ENCODE measurements at places on chromosomes 5 and 9. TPM values are rescaled to one million over a fixed set of nuclear protein-coding genes. Genes with fewer than 3 reads are reported as not detected.

Gene CCDC192
- total RNA-seq: not detected

Gene PLAC8L1
- not detected for total RNA-seq

Gene SLC44A1
- 22.4 TPM for total RNA-seq

Gene SPINK4
- not detected for total RNA-seq

Gene ESM1
- total RNA-seq: not detected

Gene MRPL36
- total RNA-seq: 118 TPM

Gene OR1Q1
- total RNA-seq: not detected

Gene C5
- 11.6 TPM for total RNA-seq

Gene MEIKIN
- total RNA-seq: not detected

Gene RAI14
- 94.8 TPM for total RNA-seq

Gene ARHGEF37
- total RNA-seq: 0.83 TPM

Gene C7
- not detected for total RNA-seq

Gene SLC6A18
- total RNA-seq: not detected

Gene UIMC1
- 44.6 TPM for total RNA-seq

Gene C9
- total RNA-seq: not detected

Gene SVEP1
- total RNA-seq: 1.6 TPM

Gene TLE1
- total RNA-seq: 87.5 TPM

Gene NAIP
- 0.27 TPM for total RNA-seq

Gene PCDHA12
- total RNA-seq: 2.6 TPM

Gene LRSAM1
- 10.0 TPM for total RNA-seq

Gene HTR1A
- not detected for total RNA-seq

Gene GTF2H2C
- total RNA-seq: 37.5 TPM

Gene SAPCD2
- total RNA-seq: 28.0 TPM

Gene MARCHF3
- total RNA-seq: 0.96 TPM

Gene TLX3
- total RNA-seq: not detected

Gene ZNF608
- 0.35 TPM for total RNA-seq

Gene GLRA1
- not detected for total RNA-seq

Gene RIGI
- total RNA-seq: 2.9 TPM

Gene FAXDC2
- 0.16 TPM for total RNA-seq

Gene CYLC2
- not detected for total RNA-seq

Gene ORM2
- total RNA-seq: not detected

Gene SPACA9
- total RNA-seq: 3.1 TPM

Gene PCDHGA6
- 0.23 TPM for total RNA-seq

Measured in A549 treated with RU486 at 1 μM for 4 hours (cell line).